DMS153 (cell line): ENCODE measurements at places on chromosomes 2 and 18.

DNA sequence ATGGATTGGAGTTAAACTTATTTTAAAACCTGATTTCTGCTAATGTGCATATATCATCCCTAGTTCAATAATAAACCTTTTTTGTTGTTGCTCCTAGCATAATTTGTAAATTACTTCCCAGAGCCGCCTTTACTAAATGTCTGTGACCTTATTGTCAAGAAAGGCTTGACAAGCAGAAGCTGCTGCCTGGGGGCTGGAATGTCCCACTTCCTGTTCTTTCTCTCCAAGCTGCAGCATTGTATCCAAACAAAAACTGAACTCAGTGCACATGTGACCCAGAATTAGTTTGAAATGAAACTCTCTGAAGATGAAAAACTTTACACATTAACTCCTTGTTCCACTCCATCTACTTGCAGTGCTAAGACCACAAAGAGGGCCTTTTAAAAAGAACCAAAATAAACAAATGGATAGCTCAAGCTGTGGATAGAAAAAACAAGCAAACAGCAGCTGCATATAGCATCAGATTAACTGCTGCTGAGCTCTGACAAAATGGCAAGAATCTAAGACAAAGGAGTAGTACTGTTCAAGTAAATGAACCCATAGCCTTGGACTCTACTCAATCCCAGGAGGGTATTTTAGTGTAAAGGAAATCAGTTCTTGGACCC, 99.8 kb upstream of the NEUROD1 start:
- peak; percentile 24 for DNase-seq

- DNase-seq: no peak
These were observed 42.3 kb downstream of the BAZ2B start for GRCh38 chr2:159573846-159574606.

DNA sequence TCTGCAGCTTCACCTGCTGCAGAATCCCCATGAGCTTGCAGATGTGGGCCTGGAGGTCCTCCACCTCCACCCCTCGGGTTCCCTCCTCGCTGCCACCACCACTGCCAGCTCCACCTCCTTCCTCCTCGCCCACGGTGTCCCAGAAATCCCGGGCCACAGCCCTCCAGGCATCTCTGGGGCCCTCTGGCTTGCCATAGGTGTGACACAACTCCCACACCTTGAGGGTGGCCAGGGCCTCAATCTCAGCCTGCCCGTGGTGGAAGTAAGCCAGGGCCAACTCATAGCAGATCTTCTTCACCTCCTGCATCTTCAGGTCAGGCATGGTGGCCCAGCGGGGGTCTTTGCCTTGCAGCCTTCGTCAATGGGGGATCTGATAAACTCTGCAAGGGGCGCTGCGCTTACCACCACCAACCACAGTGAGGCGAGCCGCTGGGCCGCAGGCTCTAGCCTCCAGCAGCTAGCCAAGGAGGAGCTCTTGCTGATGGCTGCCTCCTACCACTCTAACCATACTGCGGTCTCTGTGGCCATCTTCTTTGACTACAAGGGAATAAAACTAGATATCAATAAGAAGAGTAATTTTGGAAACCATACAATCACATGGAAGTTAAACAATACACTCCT, 36.1 kb upstream of the ANKRD62 start:
- DNase-seq: no peak

DNA sequence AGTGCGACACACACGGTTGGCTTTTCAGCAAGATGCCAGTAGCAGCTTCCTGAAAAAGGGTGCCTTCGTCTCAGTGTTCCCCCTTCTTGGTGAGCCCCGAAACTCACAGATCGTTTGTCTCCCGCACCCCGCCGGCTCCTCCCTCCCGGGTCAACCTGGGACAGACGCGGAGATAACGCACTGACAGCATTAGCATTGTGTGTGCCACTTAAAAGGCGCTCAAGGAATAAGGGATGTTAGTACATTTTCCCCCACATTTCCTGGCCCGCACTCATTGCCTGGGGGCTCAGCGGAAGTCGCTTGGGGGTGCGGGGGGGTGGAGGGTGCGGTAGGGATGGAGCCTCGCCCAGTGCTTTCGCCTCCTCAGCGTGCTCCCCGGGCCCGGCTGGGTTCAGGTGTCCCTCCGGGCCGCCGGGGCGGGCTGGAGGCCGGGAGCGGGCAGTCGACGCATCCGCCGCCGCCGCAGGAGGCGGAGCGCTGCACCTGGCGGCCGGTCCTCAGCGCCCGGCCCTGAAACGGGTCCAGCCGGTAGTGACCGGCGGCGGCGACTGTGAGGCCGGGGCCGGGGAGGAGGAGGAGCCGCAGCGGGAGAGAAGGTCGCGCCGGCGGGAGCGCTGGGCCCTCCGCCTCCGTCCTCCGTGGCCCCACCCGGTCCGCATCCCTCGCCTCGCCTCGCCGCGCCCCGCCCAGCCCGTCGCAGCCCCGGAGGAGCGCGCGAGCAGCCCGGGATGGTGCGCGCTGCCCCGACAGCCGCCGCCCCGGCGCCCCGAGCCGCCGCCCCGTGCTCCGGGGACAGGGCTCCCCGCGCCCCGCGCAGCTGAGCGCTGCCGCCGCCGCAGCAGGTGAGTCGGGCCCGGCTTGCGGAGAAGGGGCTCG, at the start of gene MFSD6:
Gene MFSD6, plus strand, starts transcription at position 694 of the 876 bp plus-strand sequence. CDS start 27,675 bp downstream, outside the sequence.
- peak; percentile 54 for DNase-seq

- DNase-seq: no peak
These were observed 15.0 kb upstream of the SERPINB3 start for GRCh38 chr18:63676526-63677323.

- peak; percentile 59 for DNase-seq
These were observed 7.8 kb downstream of the RAX start for GRCh38 chr18:59265246-59265973.
